ENCODE measurements at places on chromosomes 4 and X.

DNA sequence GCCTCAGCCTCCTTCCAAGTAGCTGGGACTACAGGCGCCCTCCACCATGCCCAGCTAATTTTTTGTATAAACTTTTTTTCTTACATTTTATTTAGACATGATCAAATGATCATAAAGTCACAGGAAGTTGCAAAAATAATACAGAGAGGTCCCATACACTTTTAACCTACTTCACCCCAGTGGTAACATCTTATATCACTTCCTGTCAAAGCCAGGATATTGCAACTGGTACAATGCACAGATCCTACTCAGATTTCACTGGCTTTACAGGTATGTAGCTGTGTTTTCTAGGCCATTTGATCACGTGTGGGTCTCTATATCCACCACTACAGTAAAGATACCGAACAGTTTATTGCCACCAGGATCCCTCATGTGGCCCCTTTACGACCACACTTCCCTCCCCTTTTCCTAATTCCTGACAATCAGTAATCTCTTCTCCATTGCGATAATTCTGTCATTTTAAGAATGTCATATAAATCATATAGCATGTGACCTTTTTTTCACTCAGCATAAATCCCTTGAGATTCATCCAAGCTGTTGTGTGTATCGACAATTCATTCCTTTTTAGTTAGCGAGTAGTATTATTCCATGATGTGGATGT is 18.0 kb downstream of the RPS6KA3 start:
- DNase-seq, result no peak

DNA sequence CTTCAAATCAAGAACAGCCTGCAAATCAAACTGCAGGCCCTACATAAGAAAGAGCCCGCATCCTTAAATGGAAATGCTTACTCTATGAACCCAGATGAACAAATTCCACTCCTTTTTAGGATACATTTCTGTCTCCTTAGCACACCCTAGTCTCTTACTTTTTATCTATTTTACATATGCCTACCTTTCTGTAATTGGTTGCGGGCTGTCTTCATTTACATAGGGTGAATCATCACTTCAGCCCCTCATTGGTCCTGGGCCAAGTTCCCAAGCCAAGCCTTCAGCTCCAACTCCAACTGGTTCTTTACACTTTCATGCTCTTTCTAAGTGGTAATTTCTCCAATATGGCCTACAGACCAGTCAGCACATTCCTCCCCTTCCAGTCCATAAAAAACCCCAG is 219.3 kb downstream of the TRAM1L1 start:
- DNase-seq, result no peak

- DNase-seq, result no peak
Measured at GRCh38 chrX:24934279-24934678, 81.5 kb downstream of the ARX start.

- DNase-seq, result no peak
Measured at GRCh38 chr4:6270636-6271121, 1.0 kb downstream of the WFS1 start.

- no peak for DNase-seq
Measured at GRCh38 chr4:635851-636627, 10.7 kb downstream of the PDE6B start.

DNA sequence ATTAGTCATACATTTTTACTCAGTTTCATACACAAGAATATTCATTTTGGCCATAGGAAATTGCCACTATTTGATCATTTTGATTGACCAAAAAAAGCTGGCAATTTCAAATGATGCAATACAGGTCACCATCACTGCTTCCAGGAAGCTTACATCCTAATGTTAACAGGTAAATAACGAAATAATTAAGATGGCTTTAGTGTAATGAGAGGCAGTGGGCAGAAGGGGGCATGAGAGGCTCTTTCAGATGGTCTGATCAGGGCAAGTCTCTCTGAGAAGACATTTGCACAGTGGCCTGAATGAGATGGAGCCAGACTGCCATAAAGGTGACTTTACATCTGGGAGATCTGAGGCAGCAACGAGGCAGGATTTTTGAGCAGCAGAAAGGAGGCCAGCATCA is 170.7 kb downstream of the SLIT2 start:
- peak; percentile 12 for DNase-seq

- no peak for DNase-seq
Measured at GRCh38 chr4:48499551-48500066, 9.6 kb downstream of the ZAR1 start.

DNA sequence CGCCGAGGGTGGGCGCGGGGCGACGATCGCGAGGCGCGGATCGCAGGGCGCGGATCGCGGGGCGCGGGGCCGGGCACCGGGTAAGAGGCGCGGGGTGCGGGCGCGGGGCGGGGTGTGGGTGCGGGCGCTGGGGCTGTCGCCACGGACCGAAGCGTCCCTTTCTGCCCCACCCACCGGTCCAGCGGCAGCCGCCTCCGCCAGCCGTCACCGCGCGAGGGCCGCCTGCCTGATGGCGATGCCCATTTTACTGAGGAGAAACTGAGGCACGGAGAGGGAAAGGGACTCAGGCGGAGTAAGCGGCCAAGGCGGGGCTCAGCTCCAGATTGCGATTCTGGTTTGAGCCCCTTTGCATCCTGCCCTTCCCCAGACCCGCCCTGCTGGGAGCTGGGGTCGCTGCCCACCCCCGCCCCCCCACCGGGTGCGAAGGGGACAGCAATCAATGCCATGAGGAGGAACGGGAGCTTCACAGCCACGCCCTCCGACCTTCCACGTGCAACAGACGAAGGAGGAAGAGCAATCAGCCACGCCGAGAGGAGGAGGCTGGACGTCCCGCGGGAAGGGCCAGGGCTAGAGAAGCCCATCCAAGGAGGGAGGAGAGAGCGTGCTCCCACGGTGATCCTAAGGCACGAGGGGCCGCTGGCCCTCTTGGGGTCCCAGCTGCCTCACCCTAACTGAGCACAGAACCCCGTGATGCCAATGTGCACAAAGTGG is 10.9 kb upstream of the MAN2B2 start:
- DNase-seq, result no peak

DNA sequence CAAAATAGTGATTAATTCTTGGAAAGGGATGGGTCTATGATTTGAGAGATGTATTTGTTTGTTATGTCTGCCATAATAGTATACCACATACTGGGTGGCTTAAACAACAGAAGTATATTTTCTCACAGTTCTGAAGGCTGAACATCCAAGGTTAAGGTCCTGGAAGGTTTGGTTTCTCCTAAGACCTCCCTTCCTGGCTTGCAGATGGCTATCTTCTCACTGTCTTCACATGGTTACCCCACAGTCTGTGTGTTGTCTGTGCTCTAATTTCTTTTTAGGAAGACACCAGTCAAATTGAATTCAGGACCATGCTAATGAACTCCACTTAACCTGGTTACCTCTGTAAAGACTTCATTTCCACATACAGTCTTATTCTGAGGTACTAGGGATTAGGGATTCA is 25.6 kb downstream of the CXCL2 start:
- no peak for DNase-seq

DNA sequence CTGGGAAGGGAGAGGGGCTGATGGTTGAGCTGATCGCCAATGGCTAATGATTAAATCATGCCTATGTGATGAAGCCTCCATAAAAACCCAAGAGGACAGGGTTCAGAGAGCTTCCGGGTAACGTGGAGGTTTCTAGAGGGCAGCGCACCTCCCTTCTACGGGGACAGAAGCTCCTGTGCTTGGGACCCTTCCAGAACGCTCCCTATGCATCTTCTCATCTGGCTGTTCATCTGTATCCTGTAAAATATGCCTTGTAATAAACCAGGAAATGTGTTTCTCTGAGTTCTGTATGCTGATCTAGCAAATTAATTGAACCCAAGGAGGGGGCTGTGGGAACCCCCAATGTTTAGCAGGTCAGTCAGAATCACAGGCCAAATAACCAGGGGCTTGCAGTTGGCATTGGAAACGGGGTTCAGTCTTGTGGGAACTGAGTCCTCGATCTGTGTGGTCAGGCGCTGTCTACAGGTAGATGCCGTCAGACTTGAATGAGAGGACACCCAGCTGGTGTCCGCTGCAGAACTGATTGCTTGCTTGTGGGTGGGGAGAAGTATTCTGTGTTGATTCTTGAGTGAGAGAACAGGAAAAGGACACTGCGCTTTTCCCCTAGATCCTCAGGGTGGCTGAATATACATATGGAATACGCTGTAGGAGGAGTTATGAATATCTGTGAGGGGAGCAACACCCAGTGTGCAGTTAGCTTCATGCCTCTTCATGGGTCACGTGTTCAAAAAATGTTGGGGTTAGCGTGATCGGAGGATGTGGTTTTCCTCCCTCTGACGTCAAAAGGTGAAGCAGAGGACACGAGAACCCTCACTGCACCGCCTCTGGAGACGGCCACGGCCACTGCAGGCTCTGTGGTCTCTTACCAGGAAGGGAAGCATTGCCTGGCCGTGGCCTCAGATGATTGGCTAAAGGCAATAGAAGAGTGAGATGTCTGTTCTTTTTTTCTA is 29.2 kb downstream of the HTT-AS start:
- peak; percentile 33 for DNase-seq

DNA sequence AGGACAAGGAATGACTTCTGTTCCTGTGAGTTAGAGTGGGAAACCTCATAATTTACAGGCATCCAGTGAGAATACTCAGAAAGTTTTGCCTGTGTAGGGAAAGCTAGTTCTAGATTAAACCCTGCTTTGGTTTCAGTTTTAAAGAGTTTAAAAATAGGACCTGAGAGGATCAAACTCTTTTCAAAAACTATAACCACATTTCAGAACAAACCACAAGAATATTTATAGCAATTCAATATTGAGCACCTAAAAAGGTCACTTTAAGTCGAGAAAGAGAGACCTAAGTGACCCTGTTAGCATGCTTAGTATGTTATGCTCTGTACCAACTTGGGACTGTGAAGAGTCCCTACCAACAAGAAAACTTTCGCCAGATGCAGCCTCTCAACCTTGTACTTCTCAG is 17.4 kb upstream of the PWWP3B start:
- DNase-seq, result no peak

DNA sequence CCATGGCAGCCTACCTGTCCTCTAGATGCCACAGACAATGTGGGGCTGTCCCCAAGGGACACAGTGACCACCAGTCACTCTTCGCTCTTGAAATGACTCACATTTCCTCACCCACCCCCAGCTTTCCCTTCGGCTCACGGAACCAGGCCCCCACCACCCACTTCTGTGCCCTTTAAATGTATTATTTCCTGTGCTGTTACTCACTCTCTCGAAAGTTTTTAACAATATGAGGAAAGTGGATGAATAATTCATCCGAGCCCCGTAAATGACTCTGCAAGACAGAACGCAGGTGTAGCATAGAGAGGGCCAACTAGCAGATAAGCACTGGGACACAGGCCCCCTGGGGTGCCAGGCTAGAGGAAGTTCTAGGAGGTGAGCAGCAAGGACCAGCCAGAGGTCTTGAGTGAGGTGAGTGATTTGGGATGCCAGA is 179.5 kb upstream of the TBL1X start:
- DNase-seq, result peak; percentile 73

- DNase-seq, result no peak
Measured at GRCh38 chrX:139949703-139950102, 15.6 kb downstream of the CXorf66 start.

DNA sequence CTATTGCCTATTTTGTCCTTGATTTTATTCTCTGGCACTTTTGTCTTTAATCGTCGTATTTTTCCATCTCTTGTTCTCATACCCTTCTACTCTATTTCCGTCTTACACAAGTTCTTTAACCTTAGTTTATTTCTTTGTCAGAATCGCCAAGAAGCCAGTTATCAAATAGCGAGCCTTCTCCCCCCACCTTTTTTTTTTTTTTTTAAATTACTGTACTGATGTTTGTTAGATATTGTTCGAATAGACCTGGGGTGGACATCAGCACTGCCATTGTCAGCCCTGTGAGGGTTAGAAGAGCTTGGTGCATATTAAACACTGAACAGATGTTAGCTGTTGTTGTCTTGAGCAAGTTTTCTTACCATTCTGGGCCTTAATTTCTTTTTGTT is 1.2 kb downstream of the SPCS3 start:
- no peak for DNase-seq

- DNase-seq, result no peak
Measured at GRCh38 chr4:75671802-75672421, 1.3 kb downstream of the G3BP2 start.

DNA sequence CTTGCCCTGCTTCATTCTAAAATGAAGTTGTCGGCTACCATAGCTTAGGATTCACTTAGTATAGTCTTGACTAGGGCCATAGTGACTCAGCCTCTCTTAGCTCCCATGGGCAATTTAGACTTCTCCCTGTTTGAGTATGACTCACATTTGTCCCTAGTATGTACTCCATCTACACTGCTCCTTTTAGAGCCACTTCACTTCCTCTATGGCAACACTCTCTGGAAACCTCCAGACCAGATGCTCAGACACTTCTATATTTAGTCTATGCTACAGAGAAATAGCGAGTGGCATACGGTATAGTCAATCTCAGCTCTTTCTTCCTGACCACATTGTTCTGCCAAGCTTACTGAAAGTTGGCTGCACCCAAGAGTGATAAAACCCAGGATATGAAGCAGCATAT is 11.2 kb downstream of the MEPE start:
- DNase-seq, result no peak

- no peak for DNase-seq
Measured at GRCh38 chr4:30402276-30402675, 317.9 kb upstream of the PCDH7 start.

DNA sequence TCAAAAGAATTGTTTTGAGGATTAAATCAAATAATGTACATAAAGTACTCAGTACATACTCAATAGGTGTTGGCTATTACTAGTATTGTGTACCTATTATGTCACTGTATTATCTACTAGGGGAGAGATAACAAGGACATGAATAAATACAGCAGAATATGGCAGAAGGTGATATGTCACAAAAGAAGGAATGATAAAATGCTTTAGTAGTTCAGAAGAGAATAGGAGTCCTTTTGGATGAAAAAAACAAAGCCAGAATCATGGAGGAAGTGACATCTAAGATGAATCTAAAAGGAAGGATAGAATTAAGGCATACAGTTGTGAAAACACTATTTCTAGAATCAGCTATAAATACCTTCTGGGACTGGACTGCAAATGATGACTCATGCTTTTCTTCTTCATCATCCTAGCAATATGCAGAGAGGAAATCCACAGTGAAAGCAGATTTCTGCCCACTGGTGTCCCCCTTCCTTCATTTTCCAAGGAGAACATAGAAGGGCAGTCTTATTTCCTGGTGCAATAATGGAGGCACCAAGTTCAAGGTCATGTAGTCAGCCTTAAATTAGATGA is 98.7 kb downstream of the GLUD2 start:
- DNase-seq, result no peak

DNA sequence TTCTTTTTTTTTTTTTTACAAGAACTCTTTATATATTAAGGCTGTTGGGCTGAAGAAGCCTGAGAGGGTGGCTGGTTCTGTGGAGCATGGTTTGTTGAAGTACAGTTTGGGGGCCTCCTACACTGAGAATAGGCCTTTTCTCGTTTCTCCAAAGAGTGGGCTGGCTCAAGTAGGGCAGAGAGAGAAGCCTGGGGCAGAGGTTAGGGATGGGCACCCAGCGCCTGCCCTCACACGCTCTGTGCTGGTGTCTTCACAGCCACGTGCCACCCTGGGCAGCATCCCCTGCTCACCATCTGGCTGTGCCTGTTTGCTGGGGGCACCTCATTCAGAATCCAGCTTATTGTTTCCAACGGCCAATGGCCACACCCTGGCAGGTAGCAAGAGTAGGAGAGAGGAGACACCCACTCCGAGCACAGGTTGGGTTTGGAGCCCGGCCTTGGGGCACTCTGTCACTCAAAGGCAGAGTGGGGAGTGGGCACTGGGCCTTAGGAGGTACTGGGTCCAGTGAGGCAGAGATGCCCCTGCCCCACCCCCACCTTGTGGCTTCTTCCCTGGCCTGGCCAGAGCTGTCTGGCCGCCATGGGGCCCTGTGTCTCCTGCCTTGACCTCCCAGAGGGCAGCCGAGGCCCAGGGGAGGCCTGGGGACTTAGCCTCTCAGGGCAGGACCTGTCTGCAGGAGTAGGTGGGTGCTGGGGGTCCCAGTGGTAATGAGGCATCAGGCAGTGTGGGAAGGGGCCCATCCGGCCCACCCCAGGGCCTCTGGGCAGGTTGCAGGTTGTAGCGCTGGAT is 2.9 kb downstream of the MSANTD1 start:
- peak; percentile 7 for DNase-seq
